ENCODE measurements at places on chromosomes 2 and 18. TPM values are rescaled to one million over a fixed set of nuclear protein-coding genes. Genes with fewer than 3 reads are reported as not detected.

The PSTPIP2 gene
- 23.6 TPM for total RNA-seq

The ICOS gene
- 143 TPM for total RNA-seq

The MAP3K19 gene
- total RNA-seq, result not detected

- DNase-seq, result no peak
Observed at GRCh38 chr2:46434851-46435273, 44.5 kb upstream of the TMEM247 start.

Data from activated T-helper 1 cell treated with anti-CD3 and anti-CD28 coated beads, Interleukin-12 subunit alpha, Interleukin-12 subunit beta, Interleukin-2, Interleukin-4 antibody, amounts not matched to agents 30 ng/mL and 10 ng/mL and 1 ng/mL, durations not matched to agents 14 hours and 24 hours and 36 hours (primary cell).